Pancreas (tissue), 10 donors: ENCODE measurements at places on chromosomes 16 and 17. TPM values are rescaled to one million over a fixed set of nuclear protein-coding genes. Genes with fewer than 3 reads are reported as not detected.

DNA sequence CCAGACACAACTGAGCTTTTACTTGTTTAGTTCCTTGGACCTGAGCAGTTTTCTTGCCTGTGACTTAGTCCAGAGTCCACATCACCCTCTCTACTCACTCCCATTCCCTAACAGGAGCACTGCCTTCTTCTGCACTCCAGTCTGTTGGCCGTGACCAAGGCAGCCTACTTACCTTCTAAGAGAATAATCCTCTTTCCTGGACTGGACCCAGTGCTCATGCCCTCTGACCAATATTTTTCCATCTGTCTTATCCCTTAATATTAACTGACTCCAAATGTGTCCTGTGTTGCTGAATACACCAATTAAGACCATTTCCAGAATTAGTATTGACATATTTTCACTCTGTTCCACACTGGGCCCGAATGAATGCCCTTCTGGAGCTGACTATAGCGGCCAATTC, 681.0 kb upstream of the KIF2B start:
- no peak for DNase-seq

GRCh38 chr16:46673320-46674013, 15.5 kb downstream of the VPS35 start:
- peak; percentile 28 for DNase-seq

DNA sequence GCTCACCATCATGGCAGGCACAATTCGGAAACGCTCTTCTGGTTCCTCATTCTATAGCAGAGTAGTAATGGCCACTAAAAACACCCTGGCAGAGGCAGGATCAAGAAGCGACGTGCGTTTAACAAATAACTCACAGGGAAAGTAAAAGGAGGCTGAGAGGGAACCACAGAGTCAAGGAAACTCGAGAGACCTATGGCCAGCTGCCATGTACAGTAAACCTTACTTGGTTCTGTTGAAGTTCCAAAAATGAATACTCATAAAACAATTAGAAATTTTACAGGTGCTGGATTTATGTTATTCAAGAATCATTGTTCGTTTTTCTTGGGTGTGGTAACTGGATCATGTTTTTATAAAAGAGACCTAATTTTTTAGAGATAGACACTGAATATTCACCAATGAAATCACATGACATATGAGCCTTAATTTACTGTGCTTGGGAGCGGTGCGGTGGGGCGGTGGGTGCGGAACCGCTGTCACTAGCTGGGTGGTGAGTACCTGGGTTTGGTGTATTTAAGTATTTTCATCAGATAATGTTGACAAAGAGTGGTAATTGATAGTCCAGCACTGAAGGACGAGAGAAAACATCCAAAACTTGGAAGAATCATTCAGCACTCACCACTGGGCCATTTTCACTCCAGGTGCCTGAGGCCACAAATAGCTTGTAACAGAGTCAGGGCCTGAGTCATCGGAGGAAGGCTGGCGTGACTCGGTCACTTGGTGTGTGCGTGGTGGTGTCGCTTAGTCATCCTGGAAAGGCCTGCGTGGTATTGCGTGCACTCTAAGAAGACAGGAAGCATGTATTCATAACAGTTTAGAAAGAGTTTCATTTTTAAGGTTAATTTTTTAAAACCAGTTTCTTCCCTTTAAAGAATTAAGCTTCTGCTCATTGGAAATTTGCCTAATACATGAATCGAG, 135.4 kb upstream of the CHMP6 start:
- DNase-seq = no peak

DNA sequence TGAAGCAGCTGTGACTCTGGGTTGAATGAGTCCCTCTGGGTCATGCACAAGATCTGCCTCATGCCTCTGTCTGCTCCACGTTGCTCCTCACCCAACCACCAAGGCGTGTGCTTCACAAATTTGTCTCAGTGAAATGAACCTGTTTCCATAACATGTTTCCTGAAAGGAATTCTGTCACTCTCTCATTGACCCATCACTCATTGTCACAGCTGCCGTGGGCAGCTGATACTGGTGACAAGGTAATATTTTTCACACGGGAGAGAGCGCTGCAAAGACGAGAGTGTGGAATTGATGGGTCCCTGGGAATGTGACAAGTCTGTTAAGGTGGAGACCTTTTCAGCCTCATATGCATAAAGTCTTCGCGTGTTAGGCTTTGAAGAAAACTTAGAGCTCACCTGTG, 391.4 kb downstream of the CPPED1 start:
- DNase-seq = no peak

GRCh38 chr17:35895636-35896587, 15.8 kb upstream of the CCL5 start:
- no peak for DNase-seq

DNA sequence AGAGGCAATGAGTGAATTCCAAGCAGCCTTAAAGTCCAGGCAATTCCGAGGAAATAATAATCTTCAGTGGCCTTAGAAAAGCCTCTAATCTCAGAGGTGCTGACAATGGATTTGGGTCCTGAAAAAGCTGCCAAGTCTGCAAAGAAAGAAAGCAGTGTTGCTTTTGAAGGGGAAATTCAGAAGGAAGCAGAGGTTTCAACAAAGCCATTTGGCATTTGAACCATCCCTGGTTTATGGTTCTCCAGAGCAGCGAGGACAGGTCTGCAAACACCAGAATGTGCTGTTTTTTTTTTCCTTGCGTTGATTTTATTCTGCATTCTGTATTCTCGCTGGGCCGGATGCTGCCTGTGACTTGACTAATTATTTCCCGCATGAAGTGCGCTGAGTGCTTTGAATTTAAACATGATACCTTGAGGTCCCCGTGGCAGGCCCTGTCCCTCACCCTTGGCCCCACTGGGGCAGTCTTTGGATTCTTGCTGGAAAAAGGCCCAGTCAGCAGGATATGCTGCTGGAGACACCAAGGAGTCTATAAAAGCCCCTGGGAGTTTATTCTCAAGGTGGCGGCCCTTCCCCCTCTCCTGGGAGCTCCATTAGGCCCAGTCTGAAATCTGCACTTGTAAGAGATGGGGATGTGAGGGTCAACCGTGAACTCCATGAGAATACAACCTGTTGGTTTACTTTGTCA, 338.3 kb downstream of the HAPSTR1 start:
- DNase-seq = no peak

The RNU2-1 gene
- total RNA-seq = 3,794 TPM

The STX1B gene
- 0.83 TPM for total RNA-seq

The OVCA2 gene
- total RNA-seq = 18.3 TPM

The OTOP3 gene
- total RNA-seq = 0.51 TPM

The ADAD2 gene
- total RNA-seq = not detected

The CCDC200 gene
- not detected for total RNA-seq
